ENCODE measurements at places on chromosomes 1 and 21.
A peak's percentile ranks its signal among the peaks of the same experiment; 100 is the strongest.

DNA sequence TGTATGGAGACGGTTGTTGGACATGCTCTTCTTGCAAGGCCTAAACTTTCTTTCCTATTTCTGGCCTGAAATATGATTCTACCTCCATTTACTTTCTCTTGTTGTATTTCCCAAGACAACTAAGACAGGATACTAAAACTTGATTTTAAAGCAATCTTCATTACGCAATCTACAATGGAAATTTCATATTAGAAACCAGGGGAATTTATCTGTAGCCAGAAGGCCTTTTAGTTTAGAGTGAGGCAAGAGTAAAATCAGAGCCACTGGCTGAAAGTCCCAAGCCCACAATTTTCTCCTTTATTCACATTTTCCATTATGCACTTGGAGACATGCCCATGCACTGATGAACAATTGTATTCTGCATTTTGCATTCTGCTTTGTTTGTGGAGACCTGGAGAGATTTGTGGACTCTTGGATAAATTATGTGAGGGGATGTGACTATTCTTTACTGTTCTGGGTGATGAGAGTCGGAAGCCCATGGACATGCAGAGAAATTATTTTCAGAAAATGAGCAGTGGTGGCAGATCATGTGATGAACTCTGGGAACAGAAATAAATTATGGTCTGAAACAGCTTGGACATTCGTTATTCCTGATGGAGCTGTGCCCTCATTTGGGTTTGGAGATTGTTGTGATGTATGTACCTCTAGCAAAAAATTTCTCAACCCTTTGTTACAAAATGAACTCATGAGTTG is 336.8 kb downstream of the SEC16B start:
- DNase-seq = no peak

DNA sequence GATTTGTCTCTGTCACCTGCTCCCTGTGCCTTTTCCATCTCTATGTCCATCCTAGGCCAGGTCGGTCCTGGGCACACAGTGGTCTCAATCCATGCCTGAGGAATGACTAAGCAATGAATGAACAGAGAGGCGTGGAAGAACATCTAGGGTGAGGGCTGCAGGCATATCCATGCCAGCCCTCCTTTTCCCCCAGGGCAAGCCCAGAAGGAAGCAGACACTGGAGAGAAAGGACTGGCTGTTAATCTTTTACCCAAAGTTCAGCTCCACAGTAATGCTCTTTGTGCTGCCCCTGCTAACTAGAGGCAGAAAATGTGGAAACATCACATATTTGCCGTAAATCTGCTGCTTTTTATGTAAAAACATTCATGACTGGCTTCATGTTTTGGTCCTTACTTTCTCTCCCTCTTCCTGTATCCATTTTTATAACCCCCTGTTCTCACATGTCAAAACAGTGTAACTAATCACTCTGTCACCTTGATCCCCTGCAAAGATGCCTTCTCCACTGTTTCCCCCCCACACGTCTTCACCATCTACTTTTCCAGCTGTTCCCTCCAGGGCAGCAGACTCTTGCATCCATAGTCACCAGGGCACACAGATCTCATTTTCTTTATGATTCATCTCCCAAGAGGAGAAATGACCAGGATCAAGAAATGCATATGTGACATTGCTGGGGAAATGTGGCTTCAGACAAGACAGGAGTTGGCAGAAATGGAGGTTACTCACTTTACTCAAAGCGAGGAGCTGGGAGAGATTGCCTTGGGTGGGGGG is 166.4 kb upstream of the PROX1 start:
- no peak for DNase-seq

GRCh38 chr1:240575981-240576662 is 35.8 kb downstream of the GREM2 start:
- DNase-seq = peak; percentile 24

DNA sequence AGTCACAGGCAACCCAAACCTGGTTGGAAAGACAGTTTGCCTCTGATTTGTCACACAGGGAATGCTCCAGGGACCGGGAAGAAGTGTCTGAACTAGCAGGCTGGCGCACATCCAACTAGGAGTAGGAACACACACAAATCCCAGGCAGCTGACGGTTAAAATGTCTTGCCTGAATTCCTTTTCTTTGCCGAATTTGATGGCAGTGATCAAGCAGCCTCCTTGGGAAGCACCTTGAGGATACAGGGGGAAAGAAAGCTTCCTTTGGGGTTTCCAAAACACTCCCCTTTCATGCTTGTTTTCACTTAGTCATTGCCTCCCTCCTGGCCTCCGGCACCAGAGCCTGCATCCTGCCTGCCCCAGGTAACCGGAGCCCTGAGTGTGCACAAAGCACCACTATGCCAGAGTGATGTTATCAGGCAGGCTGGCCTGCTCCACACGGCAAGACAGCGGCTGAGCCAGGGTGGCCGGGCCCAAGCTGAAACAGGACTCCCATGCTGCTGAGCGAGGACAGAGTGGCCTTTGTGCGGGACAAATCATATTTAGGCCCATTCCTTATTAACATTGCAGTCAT is 193.8 kb downstream of the LMX1A start:
- DNase-seq = no peak

DNA sequence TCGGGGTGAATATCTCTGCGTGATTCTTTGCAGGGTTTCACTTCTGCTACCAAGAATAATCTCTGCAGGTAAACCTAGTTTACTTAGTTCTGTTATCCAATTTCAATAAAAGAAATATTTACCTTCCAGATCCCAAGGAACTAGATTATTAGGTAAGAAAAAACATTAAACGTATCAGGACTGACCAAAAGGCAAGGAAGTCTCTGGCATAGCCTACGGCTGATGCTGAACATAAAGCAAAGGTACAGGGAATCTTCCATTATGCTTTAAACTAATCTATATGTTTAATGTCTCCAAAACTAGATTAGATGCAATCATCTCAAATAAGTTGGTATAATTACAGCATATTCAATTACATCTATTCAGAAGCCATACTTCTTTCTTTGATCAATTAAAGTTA is 168.9 kb downstream of the KCNK2 start:
- no peak for DNase-seq

- no peak for DNase-seq
Measured at GRCh38 chr21:43681650-43682049, 22.3 kb downstream of the RRP1B start.

- no peak for DNase-seq
Measured at GRCh38 chr21:33762803-33763581, 120.7 kb downstream of the ITSN1 start.

DNA sequence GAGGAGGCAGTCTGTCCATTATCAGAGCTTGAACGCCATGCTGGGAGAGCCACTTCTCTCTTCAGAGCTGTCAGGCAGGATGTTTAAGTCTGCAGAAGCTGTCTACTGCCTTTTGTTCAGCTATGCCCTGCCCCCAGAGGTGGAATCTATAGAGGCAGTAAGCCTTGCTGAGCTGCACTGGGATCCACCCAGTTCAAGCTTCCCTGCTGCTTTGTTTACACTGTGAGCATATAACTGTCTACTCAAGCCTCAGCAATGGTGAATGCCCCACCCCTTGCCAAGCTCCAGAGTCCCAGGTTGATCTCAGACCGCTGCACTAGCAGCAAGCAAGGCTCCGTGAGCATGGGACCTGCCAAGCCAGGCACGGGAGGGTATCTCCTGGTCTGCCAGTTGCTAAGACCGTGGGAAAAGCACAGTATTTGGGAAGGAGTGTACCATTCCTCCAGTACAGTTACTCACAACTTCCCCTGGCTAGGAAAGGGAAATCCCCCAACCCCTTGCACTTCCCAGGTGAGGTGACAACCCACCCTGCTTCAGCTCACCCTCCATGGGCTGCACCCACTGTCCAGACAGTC is 32.5 kb downstream of the RGS13 start:
- DNase-seq = no peak

- no peak for DNase-seq
Measured at GRCh38 chr1:168535536-168535935, 8.3 kb downstream of the XCL2 start.

DNA sequence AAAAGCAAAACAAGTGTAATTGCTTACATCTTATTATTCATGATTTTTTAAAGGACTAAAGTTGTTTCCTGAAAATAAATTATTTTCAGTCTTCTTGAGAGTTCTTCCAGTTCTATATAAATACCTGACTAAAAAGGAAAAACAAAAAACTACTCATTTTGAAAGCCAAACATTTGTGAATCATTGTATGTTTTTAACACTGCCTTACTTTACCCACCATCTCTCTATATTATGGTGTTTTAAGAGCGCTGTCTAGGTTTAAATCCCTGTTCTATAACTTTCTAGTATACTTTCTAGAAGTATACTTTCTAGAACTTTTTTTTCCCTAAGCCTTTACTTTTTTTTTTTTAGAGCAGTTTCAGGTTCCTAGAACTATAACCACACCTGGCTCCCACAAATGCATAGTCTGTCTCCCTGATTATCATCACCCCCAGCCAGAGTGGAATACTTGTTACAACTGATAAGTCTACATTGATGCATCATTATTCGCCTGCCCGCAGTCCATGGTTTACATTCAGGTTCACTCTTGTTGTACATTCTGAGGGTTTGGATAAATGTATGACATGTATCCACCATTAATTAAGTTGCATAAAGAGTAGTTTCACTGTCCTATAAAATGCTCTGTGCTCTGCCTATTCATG is 9.8 kb downstream of the RSBN1 start:
- DNase-seq = no peak

- no peak for DNase-seq
Measured at GRCh38 chr1:164382384-164382783, 176.6 kb upstream of the PBX1 start.

DNA sequence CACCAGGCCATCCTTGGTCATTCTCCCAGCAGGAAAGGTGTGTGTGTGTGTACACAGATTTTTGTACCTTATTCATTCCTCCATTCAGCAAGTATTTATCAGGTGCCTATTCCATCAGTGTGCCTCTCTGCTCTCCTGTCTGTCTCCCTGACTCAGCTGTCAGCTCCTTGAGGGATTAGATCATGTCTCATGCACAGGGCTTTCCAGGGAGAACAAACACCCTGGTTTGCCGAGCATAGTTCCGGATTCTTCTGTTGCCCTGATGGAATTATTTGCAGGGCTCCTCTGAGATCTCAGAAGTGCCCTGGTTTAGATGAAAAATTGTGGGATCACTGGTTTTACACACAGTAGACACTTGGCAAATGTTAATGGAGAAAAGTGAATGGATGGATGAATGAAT is 8.1 kb upstream of the SDHB start:
- no peak for DNase-seq

DNA sequence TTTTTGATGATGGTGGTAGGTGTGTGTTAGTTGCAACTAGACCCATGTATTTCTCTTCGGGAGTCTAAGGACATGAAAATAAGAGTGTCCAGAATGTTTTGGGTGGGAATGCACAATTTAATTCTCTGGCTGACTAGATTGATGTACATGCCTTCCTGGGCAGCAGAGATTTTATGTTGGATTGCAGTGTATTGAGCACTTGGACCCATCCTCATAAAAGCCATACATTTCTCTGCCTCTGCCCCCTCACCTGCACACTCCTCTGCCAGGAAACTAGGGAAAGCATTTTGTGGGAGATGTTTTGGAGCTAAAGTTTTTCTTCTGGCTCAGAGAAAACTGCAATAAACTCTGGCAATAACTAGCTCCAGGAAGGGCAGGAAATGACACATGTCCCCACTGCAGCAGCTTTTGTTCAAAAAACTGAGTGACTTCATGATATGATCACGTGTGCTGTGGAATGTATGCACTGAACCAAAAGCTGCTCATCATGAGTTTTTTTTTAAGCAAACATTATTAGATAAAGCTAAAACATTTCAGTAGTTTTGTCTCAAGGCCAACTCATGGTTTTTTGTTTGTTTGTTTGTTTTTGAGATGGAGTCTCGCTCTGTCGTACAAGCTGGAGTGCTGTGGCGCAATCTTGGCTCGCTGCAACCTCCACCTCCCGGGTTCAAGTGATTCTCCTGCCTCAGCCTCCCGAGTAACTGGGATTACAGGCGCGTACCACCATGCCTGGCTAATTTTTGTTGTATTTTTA is 17.6 kb downstream of the RIT1 start:
- DNase-seq = no peak

DNA sequence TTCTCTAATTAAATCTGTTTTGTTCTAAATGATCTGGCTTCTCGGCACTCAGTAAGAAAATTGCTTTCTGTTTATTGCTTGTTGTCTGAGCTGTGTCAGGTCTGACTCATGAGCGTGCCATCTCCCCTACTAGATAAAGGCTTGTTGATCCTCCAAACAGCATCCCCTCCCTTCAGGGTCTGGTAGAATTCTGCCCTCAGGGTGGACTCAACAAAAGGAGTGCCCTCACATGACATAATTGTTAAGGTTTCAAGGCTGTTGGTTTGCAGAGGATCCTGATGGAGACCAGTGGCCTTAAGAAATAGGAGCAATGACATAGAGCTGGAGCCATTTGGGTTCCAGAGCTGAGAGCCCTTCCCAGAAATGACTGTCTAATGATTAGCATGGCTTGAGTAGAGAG is 36.0 kb upstream of the ATP2B4 start:
- DNase-seq = no peak

- DNase-seq = no peak
Measured at GRCh38 chr21:36627242-36627641, 71.7 kb upstream of the SIM2 start.

DNA sequence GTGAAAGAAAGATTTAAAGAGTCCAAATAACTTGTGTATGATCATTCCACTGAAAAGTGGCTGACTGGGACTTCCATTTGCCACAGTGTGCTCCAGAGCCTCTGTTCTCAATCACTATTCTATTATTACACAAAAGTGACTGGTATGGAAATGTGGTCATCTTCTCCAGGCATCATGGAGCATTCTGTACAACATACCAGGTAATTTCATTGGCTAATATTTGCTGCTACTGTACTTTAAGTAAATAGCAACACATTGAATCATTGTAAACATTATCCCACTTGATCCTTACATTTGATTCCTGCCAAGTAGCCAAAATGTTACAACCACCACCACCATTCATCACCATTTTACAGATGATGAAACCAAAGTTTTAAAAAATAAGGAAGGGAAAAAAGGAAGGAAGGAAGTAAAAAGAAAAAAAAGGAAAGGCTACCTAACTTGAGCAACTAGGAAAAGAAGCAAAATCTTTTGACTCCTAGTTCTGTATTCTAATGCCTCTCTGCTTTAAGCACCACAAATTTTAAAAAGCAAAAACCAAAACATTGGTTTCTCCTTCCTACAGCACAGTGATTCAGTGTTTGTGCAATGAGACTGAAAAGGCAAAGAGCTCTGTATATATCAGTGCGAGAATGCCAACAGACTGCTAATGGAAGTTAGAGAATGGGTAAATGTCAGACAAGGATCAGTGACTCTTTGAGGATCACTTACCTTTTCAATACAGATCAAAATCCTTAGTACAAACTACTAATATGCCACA is 361.4 kb upstream of the PTBP2 start:
- DNase-seq = no peak

DNA sequence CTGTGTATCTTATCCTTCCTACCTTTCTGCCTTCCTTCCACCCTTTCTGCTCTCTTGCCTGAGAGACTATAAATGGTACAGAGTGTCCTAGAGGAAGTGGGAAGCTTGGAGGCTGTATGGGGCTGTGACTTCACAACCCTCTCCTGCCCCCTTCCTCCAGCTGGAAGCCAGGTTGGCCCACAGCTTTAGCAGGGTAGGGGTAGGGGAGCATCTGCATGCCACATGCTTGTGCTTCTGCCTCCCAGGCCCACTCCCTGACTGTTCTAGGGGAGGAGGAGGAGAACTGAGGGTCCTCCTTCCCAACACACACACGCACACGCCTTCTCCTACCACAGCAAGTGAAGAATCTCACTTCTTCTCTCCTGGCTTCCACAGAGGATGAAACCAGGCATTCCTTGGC is 3.9 kb upstream of the SLC27A3 start:
- no peak for DNase-seq

- no peak for DNase-seq
Measured at GRCh38 chr1:17245816-17246325, 3.0 kb upstream of the PADI3 start.

Data from stimulated activated CD8-positive, alpha-beta memory T cell treated with anti-CD3 and anti-CD28 coated beads, Interleukin-4, amount 100 ng/mL, for 48 hours (primary cell).